ENCODE measurements at places on chromosomes 7 and 10.

- no peak for DNase-seq
Measured at GRCh38 chr7:113652501-113652900, 266.3 kb downstream of the PPP1R3A start.

- DNase-seq = no peak
Measured at GRCh38 chr7:68078157-68078710, 1081.6 kb downstream of the TYW1 start.

GRCh38 chr7:134318443-134318842, 1.7 kb upstream of the SLC35B4 start:
- no peak for DNase-seq

GRCh38 chr7:139111811-139112301, 2.3 kb upstream of the ZC3HAV1 start:
- no peak for DNase-seq

DNA sequence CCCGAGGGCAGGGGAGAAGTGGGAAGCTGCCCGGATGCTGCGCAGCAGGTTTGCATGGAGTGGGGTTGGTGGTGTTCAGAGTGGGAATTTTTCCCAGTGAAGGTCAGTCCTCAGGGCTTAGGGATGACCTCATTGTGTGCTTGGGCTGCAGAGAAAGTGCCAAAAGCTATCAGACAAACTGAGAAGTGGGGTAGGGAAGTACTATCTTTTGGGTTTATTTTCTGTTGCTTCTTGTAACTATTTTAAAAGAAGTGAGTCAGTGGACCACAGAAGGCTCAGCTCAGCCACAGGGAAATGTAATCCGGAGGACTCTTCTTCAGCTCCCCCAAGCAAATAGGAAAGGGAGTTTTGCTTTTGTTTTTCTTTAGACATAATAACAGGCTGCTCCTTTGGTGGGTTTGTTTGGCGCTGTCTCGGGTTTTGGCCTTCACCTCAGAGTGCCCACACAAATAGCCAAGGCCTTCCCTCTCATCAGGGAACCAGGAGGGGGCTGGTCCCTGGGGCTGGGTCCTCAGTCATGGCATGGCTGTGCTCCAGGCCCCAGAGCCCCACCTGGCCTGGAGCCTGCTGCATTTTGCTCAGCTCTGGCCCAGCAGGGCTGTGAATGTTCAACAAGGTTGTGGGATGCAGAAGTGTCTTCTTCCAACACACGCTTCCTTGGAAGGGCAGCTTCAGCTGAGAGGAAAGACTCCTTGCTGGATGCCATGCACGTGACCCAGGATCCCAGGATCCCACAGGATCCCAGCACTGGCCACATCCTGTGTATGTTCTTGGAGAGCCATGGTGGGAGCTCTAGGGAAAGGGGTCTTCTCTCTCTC, 5.4 kb upstream of the FAM170B start:
- no peak for DNase-seq
